Sigmoid colon (tissue), 7 donors: ENCODE measurements at places on chromosomes 6 and 20. TPM values are rescaled to one million over a fixed set of nuclear protein-coding genes. Genes with fewer than 3 reads are reported as not detected.

The USP49 gene
- 1.9 TPM for polyA plus RNA-seq

DNA sequence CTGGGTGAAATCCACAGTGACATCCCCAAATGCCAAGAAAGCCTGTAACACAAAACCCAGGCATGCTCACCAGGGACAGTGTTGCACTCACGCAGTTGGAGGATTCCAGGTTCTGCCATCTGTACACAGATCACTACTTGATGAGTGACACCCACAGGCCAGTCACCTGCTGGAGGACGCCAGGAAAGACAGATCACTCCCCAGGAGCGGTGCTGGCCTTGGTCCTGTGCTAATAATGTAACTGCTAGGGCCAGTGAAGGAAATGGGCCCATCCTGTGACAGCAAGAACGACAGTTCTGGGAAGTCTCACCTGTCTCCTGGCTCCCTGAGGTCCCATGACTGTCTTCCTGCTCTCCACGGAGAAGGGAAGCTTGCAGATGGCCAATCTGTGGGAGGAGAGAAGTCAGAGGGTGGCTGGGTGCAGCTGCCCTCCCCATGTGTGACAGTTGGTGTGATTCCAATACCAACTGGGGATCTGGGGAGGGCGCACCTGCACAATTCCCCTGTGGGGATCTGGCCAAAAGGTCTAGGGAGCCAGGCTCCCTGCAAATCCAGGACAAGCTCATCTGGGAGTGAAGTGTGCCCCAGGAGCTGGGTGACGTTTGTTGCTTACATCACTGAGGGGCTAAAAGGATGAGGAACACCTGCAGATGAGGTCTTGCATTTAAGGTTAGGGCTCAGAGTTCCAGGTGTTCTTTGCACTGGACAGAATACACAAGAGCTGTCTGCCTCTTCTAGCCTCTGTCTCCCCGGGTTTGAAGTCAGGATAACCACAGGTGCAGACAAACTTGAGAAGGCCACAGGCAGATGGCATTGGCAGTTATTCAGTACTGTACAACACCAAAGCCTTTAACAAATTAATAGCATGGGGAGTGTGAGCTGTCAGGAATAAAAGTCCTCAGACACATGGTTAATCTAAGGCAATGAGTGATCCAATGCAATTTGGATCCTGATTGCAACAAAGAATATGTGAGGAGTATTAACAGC, 10.3 kb downstream of the ZNF337 start:
- DNase-seq: no peak

GRCh38 chr6:12112540-12113189, 100.6 kb downstream of the HIVEP1 start:
- DNase-seq: no peak

DNA sequence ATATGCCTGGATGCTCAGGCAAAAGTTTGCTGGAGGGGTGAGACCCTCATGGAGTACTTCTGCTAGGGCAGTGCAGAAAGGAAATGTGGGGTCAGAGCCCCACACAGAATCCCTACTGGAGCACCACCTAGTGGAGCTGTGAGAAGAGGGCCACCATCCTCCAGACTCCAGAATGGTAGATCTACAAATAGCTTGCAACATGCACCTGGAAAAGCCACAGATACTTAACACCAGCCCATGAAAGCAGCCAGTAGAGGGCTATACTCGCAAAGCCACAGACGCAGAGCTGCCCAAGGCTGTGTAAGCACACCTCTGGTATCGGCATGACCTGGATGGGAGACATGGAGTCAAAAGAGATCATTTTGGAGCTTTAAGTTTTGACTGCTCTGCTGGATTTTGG, 60.7 kb upstream of the GJE1 start:
- no peak for DNase-seq

GRCh38 chr6:11447265-11447664, 90.3 kb upstream of the TMEM170B start:
- DNase-seq: no peak

GRCh38 chr6:105968603-105969333, 117.4 kb upstream of the PRDM1 start:
- no peak for DNase-seq

DNA sequence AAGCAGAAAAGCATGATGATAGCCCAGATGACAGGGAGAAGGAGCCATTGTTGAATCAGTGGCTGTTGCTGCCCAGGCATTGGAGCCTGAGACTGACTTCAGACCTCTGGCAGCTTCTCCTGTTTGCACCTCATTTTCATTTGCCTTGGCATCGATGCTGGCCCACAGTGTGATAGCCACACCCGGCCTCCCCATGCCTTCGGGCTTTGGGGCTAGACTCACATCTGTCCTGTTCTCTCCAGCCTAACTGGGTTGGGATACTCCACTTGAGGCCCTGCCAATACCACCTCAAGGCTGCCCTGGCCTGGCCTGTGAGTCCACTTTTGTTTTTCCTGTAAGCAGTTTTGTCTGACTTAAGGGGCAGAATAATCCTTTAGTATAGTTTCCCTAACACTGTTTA, 140.4 kb downstream of the UST start:
- no peak for DNase-seq
